Effector memory CD8-positive, alpha-beta T cell (primary cell): ENCODE measurements at places on chromosomes 1 and 21.

GRCh38 chr1:151408891-151409290 lies 9.5 kb downstream of the PSMB4 start:
- peak overlapping the region; percentile 52 for H3K27ac ChIP-seq
- H3K27me3 ChIP-seq, result no peaks in the 10 kb centered on the region
- H3K4me1 ChIP-seq, result no peaks in the 10 kb centered on the region
- no peak overlapping the region for H3K4me3 ChIP-seq
- no peak for DNase-seq

- H3K4me1 ChIP-seq, result no peaks in the 10 kb centered on the region
- DNase-seq, result no peak
- H3K4me3 ChIP-seq, result no peak overlapping the region
Observed at GRCh38 chr1:115873184-115873583, 32.3 kb upstream of the NHLH2 start.

- no peak overlapping the region for H3K4me3 ChIP-seq
- H3K36me3 ChIP-seq, result peaks cover 2% of the 10 kb centered on the region
- H3K27me3 ChIP-seq, result no peaks in the 10 kb centered on the region
- peaks cover 56% of the 10 kb centered on the region for H3K4me1 ChIP-seq
- peak overlapping the region; percentile 94 for H3K27ac ChIP-seq
Observed at GRCh38 chr1:109793486-109794318, 30.0 kb upstream of the EPS8L3 start.

DNA sequence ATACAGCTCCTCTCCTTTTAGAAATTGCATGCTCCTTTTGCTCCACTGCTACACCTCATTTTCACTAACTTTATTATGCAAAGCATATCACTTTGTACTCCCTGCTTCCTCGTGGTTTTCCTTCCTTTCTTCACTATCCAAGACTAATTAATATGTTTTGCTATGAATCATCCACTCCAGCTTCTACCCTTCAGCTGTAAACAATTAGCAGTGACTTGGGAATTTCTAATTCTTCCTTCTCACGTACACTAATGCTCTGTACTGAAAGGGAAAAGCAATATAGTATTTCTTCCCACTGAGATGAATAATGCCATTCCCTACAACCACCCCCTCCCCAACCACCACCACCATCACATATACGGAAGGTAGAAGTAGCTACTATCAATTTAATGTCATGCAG lies 1917.0 kb downstream of the MRPL39 start:
- no peaks in the 10 kb centered on the region for H3K27me3 ChIP-seq
- H3K27ac ChIP-seq, result no peak overlapping the region
- no peak overlapping the region for H3K4me3 ChIP-seq

DNA sequence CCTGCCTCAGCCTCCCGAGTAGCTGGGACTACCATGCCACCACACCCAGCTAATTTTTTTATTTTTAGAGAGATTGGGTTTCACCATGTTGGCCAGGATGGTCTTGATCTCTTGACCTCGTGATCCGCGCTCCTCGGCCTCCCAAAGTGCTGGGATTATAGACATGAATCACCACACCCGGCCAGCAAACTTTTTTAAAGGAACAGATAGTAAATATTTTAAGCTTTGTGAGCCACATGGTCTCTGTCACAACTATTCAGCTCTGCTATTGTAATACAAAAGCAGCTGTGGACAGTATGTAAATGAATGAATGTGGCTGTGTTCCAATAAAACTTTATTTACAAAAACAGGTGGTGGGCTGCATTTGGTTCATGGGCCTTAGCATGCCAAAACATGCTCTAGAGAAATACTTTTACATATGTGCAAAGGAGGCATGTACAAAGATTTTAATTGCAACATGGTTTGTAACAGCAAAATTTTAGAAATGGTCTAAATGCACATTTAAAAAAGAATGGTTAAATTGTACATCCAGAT lies 47.0 kb downstream of the CDCP2 start:
- no peak overlapping the region for H3K4me3 ChIP-seq
- H3K4me1 ChIP-seq, result no peaks in the 10 kb centered on the region
- H3K36me3 ChIP-seq, result peaks cover 4% of the 10 kb centered on the region
- H3K27ac ChIP-seq, result no peak overlapping the region
- no peak for DNase-seq
- H3K27me3 ChIP-seq, result no peaks in the 10 kb centered on the region

DNA sequence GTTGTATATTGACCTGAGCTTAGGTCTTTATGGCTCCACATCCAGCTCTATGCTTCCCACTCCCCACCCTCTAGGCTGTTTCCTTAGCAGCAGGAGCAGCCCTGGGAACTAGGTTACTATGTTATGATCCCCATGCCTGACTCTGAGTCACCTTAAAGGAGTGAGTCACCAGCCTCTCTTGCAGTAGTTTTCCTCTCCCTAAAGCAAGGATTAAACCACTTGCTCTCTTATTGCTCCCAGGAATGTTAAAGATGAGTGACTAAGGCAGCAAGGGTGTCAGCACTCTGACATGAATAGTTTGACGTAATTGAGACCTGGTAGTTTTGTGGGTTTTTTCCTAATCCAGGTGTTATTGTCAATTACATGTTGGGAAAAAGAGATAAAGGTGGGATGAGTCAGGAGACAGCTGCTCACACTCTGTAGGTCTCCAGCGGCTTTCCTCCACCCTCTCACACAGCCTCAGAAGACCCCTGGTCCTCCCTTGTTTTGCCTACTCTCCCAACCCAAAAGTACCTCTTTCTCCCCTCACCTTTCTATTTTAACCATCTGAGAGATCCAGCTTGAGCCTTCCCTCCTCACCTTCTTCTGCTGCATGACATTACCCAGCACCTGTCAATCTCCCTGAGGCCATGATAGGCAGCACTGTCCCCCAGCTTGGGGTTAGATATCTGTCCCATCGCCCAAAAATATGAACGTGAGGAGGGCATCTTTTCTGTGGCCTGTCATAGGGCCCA lies 369.1 kb upstream of the VAMP3 start:
- H3K4me3 ChIP-seq, result no peak overlapping the region
- peaks cover 54% of the 10 kb centered on the region for H3K27me3 ChIP-seq
- H3K36me3 ChIP-seq, result no peaks in the 10 kb centered on the region
- no peak for DNase-seq
- H3K4me1 ChIP-seq, result no peaks in the 10 kb centered on the region

GRCh38 chr1:34113362-34113761 lies 51.7 kb downstream of the CSMD2 start:
- H3K4me1 ChIP-seq, result no peaks in the 10 kb centered on the region
- DNase-seq, result no peak
- H3K27me3 ChIP-seq, result peaks cover 7% of the 10 kb centered on the region
